DMS79 treated with DMSO at 0.1 percent for 48 hours (cell line): ENCODE measurements at places on chromosomes 6 and 20.
A peak's percentile ranks its signal among the peaks of the same experiment; 100 is the strongest.

- DNase-seq, result no peak
Observed at GRCh38 chr20:45060294-45060693, 40.6 kb downstream of the KCNS1 start.

GRCh38 chr6:16717275-16717942 is 43.9 kb downstream of the ATXN1 start:
- no peak for DNase-seq

DNA sequence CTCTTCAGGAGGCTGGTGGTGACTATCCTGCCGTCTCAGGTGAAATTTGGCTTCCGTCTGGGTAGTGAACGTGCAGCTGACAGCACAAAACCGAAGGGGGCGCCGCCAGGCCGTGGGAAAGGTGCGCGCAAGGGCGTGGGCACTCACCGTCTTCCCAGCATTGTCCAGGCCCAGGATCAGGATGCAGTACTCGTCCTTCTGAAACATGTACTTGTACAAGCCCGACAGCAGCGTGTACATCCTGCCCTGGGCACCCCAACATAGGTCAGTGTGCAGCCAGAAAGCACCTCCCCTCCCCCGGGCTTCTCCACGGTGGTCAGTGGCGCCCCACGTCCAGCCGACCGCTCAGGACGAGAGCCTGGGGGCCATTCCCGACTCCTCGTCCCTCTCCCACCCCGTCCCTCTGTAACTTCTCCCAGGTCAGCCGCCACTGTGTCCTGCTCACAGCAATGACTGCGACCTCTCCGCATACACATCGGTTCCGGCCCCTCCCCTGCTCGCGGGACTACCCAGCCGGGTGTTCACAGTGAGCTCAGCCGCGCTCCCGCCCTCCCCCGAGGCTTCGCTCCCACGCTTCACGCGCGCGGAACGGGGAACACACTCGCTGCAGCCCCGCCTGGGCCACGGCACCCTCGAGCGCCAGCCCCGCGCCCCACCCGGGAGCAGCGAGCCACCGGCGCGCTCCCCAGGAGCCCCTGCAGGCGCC is 771 bp downstream of the ARFRP1 start:
- peak; percentile 43 for DNase-seq

- no peak for DNase-seq
Observed at GRCh38 chr6:455006-455585, 63.5 kb downstream of the IRF4 start.

GRCh38 chr6:52155791-52156576 is 30.2 kb upstream of the IL17A start:
- DNase-seq, result peak; percentile 8

GRCh38 chr6:1496836-1497760 is 107.7 kb downstream of the FOXF2 start:
- DNase-seq, result no peak

DNA sequence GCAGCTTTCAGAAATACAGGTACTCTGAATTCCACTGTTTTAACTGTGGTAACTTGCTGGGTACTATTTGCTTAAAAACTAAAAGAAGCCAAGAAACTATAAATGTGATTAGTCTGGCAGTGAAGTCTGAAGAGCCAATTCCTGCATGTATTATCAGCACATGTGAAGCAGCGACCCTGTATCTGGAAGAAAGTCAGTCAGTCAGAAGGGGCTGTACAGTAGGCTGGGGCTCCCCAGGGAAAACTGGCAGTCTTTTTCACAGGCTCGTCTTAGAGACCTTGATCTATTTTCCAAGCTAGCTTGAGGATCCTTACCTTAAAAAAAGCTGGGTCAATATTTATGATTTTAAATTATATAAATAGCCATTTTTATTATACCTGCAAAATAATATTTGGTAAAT is 104.9 kb downstream of the PDSS2 start:
- DNase-seq, result no peak

GRCh38 chr6:32983493-32983848 is 15.1 kb downstream of the BRD2 start:
- DNase-seq, result no peak

DNA sequence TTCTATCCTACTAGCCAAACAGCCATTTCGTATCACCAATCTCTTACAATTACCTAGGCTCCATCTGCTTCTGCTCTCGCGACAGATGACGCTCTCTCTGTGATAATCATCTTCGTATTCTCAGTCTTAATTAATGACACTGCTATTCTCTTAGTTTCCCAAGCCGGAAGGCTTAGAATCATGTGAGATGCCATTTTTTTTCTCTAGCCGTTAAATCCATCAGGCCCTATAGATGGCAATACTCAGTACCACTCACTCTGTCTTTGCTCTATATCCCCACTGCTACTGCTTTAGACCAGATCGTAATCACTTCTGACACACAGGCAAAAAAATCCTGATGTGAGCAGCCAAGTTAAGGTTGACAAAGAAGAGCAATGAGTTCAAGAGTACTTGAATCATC is 2.1 kb upstream of the THEMIS start:
- no peak for DNase-seq

DNA sequence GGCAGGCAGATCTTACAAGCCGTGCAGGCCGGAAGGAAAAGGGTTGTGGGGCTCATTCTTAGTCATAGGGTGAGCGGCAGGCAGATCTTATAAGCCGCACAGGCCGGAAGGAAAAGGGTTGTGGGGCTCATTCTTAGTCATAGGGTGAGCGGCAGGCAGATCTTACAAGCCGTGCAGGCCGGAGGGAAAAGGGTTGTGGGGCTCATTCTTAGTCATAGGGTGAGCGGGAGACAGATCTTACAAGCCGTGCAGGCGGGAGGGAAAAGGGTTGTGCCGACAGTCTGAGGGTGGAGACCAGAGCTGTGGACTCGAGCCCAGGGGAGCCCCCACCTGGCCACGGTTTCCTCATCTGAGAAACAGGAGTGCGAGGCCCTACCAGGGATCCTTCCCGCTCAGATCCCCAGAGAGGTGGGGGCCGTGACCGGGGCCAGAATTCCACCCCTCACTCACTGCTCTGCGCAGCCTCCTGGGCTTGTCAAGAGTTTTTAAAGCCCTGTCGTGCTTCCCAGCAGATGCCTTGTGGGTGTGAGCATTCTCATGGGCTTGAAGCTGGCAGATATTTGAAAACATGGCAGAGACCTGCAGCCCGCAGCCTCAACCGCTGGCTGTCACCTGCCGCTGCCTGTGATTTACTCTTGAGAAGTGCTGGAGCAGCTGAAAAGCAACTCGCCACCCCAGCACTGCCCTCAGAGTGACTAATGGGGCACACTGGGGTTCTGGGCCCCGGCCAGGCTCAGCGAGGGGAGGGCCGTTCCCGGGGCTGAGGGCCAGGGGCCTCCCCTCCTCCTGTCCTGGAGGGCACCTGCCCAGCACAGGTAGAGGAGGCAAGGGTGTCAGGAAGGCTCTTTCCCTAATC is 31.9 kb downstream of the NTSR1 start:
- DNase-seq, result peak; percentile 81

GRCh38 chr20:17771206-17772004 is 71.6 kb downstream of the BANF2 start:
- DNase-seq, result peak; percentile 55

DNA sequence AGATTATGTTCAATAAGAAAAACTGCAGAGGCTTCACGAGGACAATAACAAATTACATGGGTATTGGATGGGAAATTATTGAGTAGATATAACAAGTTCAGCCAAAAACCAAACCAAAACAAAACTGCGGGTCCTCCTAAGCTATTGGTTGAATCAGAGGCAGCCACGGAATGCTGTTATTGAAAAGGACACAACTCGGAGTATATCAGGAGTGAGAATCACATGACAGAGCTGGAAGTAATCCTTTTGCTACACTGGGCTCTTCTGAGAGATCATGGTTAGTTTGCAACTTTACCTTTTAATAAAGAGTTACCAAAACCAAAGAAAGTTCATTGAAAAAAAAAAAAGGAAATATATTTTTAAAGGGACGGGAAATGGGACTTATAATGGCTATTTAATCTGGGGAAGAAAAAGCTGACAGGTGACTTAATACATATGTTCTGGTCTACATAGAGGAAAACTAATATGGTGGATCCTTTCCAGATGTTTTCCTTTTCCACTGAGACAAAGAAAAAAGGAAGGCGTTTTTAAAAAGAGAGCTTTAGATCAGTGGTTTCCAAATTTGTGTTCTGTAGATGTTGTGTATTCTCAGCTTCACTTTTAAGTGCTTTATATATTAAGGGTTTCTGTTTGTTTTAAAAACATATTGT is 6.9 kb upstream of the CITED2 start:
- DNase-seq, result no peak

GRCh38 chr6:45495429-45496084 is 117.8 kb upstream of the SUPT3H start:
- no peak for DNase-seq

- no peak for DNase-seq
Observed at GRCh38 chr6:12075067-12075563, 63.0 kb downstream of the HIVEP1 start.

- no peak for DNase-seq
Observed at GRCh38 chr6:48099713-48100587, 11.0 kb downstream of the PTCHD4 start.

- no peak for DNase-seq
Observed at GRCh38 chr6:25617997-25618396, 34.0 kb upstream of the SCGN start.

GRCh38 chr6:56419191-56419590 is 171.8 kb upstream of the COL21A1 start:
- DNase-seq, result no peak

DNA sequence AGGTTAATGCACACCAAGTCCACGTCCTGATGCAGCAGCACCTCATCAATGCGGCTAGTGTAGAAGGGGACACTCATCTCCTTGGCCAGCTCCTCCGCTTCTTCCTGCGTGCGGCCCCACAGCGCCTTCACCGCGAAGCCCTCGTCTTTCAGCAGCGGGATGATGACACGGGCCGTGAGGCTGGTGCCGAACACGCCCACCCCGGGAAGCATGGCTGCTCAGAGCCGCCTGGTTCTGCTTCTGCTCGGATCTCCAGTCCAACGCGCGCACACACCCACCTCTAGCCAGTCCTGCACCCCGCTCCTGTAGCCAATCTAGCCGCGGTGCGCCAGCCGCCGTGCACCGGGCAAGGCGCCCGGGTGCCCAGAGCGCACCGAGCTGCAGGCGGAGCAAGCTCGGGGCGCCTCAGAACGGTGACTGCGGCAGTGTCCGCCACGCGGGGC is 700 bp downstream of the GFOD1 start:
- peak; percentile 8 for DNase-seq

DNA sequence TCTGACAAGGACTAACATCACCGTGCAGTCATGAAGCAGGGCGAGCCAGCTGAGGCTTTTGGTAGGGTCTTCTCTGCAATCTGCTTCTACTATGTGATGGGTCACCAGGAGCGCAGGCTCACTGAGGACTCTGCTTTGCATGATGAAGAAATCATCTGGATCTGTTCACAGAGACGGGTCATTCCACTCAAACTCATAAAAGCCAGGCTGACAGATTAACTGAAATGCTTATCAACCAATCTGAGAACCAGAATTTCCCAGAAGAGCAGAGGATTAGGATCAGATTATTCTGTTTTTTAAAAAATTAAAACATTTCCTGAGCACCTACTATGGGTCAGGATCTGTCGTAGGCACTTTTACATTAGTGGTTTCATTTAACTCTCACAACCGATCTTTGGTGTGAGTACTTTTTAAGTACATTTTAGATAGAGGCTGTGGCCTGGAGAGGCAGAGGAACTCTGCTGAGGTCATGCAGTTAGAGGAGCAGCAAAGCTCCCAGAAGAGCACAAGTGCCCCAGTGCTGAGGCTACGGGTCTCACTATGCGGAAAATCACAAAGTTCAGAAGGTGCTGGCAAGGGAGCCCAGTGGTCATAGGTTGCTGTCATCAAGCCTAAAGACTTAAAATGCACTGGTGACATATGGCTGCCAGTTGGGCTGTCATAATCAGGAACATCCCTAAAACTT is 109.1 kb downstream of the BACH2 start:
- DNase-seq, result no peak

DNA sequence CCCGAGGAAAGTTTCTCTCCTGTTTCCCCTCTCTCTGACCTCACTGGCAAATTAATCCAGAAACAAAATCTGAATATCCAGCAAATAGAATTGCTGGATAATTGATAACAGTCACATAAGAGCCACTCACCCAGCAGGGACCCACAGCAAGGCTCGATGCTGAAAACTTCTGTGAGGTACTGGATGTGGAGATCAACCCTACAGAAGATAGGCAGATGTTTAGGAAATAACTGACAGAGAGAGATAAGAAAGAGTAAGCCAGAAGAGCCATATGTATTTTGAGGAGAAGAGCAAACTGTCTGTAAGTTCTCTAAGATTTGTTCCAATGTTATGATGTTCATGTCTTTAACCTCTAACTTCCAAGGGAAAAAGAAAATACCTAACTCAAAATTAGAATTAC is 59.7 kb downstream of the PKHD1 start:
- no peak for DNase-seq

- no peak for DNase-seq
Observed at GRCh38 chr6:11920566-11920965, 91.5 kb upstream of the HIVEP1 start.

- no peak for DNase-seq
Observed at GRCh38 chr6:44778513-44778912, 391.0 kb downstream of the CDC5L start.

DNA sequence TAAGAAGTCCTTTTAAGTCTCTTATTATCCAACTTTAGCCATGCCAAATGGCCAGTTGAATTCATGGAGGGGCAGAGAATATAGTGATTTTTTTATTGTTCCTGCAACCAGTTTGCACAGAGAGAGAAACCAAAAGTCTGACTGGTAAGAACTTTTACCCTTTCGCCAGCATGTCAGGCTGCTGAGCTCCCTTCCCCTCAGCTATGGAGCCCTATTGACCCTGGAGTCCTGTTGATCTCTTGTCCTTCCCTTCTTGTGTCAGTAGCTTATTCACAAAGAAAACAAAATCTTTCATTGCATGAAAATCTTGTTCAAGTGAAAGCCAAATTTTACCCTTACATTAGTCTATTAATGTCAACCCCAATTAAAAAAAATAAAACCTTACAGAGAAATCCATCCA is 1.5 kb upstream of the SLC22A1 start:
- no peak for DNase-seq

DNA sequence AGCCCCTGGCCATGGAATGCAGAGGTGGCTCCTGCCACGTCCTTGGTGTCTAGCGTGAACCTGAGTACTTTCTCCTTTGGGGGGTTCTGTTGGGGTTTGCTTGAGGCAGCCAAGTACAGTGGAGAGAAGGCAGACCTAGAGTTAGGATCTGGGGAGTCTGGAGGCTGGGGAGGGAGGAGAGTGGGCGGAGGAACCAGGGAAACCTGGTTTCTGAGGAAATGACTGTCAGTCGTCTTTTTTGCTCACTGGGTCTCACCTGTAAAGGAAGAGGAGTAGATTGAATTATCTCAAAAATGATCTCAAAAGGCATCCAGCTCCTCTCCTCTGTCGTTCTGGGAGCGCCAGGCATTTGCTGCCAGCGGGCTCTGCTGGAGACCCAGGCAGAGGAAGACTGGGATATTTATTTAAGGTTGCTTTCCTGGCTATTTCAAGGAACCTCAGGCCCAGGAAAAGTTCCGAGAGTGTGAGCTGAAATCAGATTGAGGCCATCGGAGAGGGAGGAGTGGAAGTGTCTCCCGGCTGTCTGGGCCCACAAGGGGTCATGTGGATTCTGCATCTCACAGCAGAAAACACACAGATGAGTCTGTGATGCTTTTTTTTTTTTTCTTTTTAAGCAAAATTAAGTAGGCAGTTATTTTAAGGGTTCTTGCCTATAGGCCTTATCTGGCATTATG is 16.1 kb downstream of the EPB41L1 start:
- no peak for DNase-seq
